Hepatocyte (in vitro differentiated cells): ENCODE measurements at places on chromosomes 3 and 15. TPM values are rescaled to one million over a fixed set of nuclear protein-coding genes. Genes with fewer than 3 reads are reported as not detected.

DNA sequence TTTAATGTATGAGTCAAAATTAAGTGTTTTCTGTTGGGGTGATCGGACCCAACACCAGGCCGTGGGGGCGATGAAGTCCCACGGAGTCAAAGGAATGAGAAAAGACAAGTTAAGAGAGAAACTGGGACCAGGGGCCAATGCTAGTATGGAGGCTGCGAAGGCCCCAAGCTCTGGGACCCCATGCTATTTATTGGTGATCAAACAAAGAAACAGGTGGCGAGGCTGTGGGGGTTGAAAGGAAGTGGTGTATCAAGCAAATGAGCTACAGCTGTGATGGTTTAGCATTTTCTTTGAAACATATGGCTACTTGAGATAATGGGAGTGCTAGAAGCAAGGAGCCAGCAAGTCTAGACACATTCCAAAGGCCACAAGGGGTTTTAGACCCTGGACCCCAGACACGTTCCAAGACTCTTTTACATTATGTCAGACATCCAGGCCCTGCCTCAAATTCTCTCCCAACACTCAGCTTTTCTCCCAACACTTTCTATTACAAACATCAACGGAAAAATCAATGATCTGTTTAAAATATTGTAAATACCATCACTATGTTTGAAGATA lies 56.0 kb upstream of the SNRPN start:
- no peak overlapping the region for H3K27ac ChIP-seq
- no peaks in the 10 kb centered on the region for H3K36me3 ChIP-seq
- DNase-seq, result no peak
- H3K4me3 ChIP-seq, result no peak overlapping the region
- H3K27me3 ChIP-seq, result no peaks in the 10 kb centered on the region

GRCh38 chr3:88312256-88312655 lies 162.5 kb downstream of the C3orf38 start:
- no peaks in the 10 kb centered on the region for H3K36me3 ChIP-seq
- no peak for DNase-seq
- no peaks in the 10 kb centered on the region for H3K4me1 ChIP-seq
- no peak overlapping the region for H3K27ac ChIP-seq
- H3K4me3 ChIP-seq, result no peak overlapping the region

GRCh38 chr3:30704931-30705890 lies 98.8 kb downstream of the TGFBR2 start:
- no peaks in the 10 kb centered on the region for H3K36me3 ChIP-seq
- no peak overlapping the region for H3K27ac ChIP-seq
- peaks cover 2% of the 10 kb centered on the region for H3K4me1 ChIP-seq

GRCh38 chr3:126672340-126672739 lies 17.4 kb upstream of the TXNRD3 start:
- H3K27ac ChIP-seq, result no peak overlapping the region
- H3K4me3 ChIP-seq, result no peak overlapping the region
- no peak for DNase-seq
- no peaks in the 10 kb centered on the region for H3K4me1 ChIP-seq
- peaks cover 5% of the 10 kb centered on the region for H3K27me3 ChIP-seq

GOLGA8G gene
- total RNA-seq, result not detected in 2 replicates

RTP3 gene
- 0.64 and 2.0 TPM in 2 replicates for total RNA-seq
